ENCODE measurements at places on chromosomes 7 and 10. TPM values are rescaled to one million over a fixed set of nuclear protein-coding genes. Genes with fewer than 3 reads are reported as not detected.

ICA1 gene
- 19.5 TPM for total RNA-seq

CREB5 gene
- 10.3 TPM for total RNA-seq

NUTM2E gene
- total RNA-seq, result not detected

NUTM2B gene
- 2.5 TPM for total RNA-seq

MCM10 gene
- 0.38 TPM for total RNA-seq

KIAA1217 gene
- 37.2 TPM for total RNA-seq

OPALIN gene
- total RNA-seq, result not detected

ST8SIA6 gene
- 12.5 TPM for total RNA-seq

EIF3B gene
- 89.5 TPM for total RNA-seq

IKZF1 gene
- 61.9 TPM for total RNA-seq

RAMP3 gene
- 183 TPM for total RNA-seq

LSM5 gene
- 27.1 TPM for total RNA-seq

BHLHA15 gene
- 1.2 TPM for total RNA-seq

LIPJ gene
- total RNA-seq, result 0.09 TPM

PON1 gene
- total RNA-seq, result 0.24 TPM

AHCYL2 gene
- total RNA-seq, result 91.0 TPM

PTCD1 gene
- 6.8 TPM for total RNA-seq

OR2A14 gene
- total RNA-seq, result not detected

GSTO2 gene
- 7.8 TPM for total RNA-seq

GARIN1A gene
- 3.4 TPM for total RNA-seq

SLC26A5 gene
- total RNA-seq, result 1.8 TPM

TMEM176A gene
- total RNA-seq, result 57.4 TPM

MOGAT3 gene
- not detected for total RNA-seq

GIMAP2 gene
- 46.9 TPM for total RNA-seq

Data from lower lobe of right lung (tissue), 2 donors.